H9 (cell line): ENCODE measurements at places on chromosomes 13 and 19.

DNA sequence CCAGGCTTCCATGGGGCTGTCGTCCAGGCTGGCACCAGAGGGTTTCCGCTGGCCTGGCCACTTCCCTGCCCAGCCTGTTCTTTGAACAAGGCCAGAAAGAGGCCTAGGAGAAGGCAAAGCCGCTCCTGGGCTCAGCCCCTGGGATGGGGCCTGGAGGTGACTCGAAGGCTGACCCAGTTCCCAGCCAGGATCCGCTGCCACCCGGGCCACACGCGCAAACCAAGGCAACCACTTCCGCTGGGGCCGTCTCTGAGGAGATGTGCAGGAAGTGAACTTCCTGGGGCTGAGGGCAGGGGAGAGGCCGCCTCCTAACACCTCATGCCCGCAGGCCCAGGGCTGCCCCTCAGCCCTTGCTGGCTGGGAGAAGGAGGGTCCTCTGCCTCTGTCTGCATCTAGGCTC is 15.2 kb downstream of the PLEKHF1 start:
- no peak for DNase-seq
- no peaks in the 10 kb centered on the region for H3K27me3 ChIP-seq
- H3K4me3 ChIP-seq: no peak overlapping the region

DNA sequence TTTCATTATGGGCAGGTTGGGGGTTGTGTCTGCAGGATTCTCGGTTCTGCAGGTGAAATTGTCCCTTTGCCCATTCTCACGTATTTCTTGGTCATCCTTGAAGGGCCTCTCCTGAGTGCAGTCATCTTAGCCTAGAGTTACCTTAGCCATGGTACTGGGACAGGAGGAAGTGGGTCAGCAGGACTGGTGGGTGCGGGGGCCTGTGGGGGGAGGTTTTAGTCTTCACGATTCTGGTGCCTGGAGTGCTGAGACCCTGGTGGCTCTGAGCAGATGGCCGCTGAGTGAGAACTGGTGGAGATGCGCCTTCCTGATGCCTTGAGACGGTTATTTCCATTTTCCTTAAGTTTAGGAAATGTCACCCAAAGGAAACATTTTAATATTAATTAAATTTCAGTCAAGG is 11.8 kb downstream of the COL4A2 start:
- no peak overlapping the region for H3K4me3 ChIP-seq
- peaks cover 3% of the 10 kb centered on the region; the same call in 1 of the 2 replicates for H3K4me1 ChIP-seq
- no peak for DNase-seq
- peaks cover 20% of the 10 kb centered on the region for H3K36me3 ChIP-seq

- DNase-seq: no peak
- H3K4me1 ChIP-seq: peaks cover 3% of the 10 kb centered on the region; the same call in 1 of the 2 replicates
These were observed 679 bp upstream of the ABHD8 start for GRCh38 chr19:17303940-17304267.

GRCh38 chr13:96454466-96454865 is 364.6 kb downstream of the HS6ST3 start:
- no peak overlapping the region for H3K27ac ChIP-seq
- H3K4me3 ChIP-seq: no peak overlapping the region

- H3K27ac ChIP-seq: no peak overlapping the region
- peaks cover 13% of the 10 kb centered on the region for H3K36me3 ChIP-seq
- H3K4me3 ChIP-seq: peak overlapping the region; percentile 94
- peak; percentile 59 for DNase-seq
These were observed 653 bp downstream of the MVB12A start for GRCh38 chr19:17420475-17420924.

- H3K27me3 ChIP-seq: no peaks in the 10 kb centered on the region
- H3K36me3 ChIP-seq: no peaks in the 10 kb centered on the region
- DNase-seq: no peak
- H3K4me1 ChIP-seq: no peaks in the 10 kb centered on the region
- no peak overlapping the region for H3K27ac ChIP-seq
These were observed 516.2 kb upstream of the ATXN8OS start for GRCh38 chr13:69591437-69591836.

DNA sequence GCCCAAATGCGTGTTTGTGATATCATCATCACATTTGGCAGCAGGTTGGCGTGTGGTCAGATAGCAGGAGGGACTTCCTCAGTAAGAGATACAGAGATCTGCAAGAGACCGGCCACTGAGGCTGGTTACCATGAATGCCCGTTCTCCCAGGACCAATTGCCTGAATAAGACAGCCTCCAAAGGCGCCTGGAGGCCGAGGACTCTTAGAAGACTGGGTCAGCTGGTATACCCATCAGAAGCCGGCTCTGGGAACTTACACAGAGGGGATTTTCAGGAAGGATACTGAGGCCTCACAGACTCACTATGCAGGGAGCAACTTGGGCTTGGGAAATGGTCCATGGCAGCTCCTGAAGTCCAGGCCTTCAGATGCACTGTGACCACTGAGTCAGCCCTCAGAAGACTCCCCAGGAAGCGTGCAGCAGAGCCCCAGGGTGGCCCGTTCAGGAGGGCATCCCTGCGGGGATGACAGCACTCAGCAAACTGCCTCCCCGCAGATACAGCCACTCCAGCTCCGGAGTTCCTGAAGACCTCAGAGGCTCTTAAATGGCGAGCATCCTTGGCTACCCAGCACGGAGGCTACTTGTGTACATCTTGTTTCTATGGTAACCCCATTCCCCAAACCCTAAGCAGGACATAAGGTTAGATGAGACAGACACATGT is 26.4 kb upstream of the VSTM2B start:
- peaks cover 5% of the 10 kb centered on the region; the same call in 1 of the 2 replicates for H3K4me1 ChIP-seq
- no peak overlapping the region for H3K27ac ChIP-seq
- DNase-seq: no peak
- H3K27me3 ChIP-seq: no peaks in the 10 kb centered on the region

DNA sequence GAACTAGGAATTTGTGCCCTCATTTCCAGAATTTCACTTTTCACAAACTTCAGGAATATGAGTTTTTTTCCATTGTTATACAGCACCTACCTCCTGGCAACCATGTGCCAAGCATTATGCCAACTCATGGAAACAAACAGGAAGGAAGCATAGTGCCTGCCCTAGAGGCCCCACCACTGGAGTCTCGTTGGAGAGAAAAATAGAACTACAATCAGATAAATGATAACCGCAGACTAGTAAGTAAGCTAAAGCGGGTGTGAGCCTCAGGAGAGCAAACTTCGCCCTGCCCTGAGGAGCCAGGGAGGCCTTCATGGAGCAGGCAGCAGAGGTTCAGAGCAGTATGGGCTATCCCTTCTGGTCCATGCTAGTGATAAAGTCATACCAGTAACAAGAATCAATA is 75.9 kb downstream of the FRY start:
- H3K4me1 ChIP-seq: no peaks in the 10 kb centered on the region
- H3K4me3 ChIP-seq: no peak overlapping the region
- H3K27me3 ChIP-seq: no peaks in the 10 kb centered on the region
- no peaks in the 10 kb centered on the region; the same call in 1 of the 3 replicates for H3K36me3 ChIP-seq
- H3K27ac ChIP-seq: no peak overlapping the region
- no peak for DNase-seq

DNA sequence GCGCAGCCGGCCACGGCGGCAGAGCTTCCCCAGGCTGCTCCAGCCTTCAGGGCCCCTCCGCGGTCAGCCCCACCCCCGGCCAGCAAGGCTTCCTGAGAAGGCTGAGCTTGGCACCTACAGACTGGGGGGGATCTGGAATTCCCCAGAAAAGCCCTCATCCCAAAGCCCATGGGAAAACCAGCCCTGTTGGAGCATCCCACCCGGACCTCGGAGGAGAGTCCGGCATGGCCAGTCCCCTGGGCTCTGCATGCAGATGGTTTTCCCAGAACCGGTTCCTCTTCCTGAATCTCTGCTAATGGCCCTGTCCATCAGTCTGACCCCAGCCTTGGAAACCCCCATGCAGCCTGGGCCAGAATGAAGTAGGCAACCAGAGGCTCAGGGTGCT is 10.3 kb downstream of the RASA3 start:
- no peaks in the 10 kb centered on the region for H3K27me3 ChIP-seq
- DNase-seq: no peak
- H3K4me3 ChIP-seq: no peak overlapping the region

DNA sequence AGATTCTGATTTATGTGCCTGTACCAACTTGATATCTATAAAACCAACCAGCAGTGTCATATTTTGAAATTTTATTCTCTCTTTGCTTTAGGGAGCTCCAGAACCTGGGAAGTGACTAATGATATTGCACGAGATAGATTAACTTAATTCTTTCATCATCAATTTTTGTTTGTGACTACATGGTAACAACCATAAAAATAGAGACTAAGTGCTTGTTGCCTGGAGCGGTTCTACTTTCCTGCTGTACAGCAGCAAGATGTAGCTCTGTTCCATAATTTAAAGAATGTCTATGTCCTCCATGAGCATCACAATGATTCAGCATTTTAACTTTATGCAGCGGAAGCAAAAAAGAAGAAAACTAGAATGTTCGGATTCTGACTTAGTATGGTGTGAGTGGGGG is 275.6 kb downstream of the KLF5 start:
- no peaks in the 10 kb centered on the region for H3K4me1 ChIP-seq
- no peak for DNase-seq
- no peak overlapping the region for H3K4me3 ChIP-seq
- no peaks in the 10 kb centered on the region for H3K36me3 ChIP-seq

DNA sequence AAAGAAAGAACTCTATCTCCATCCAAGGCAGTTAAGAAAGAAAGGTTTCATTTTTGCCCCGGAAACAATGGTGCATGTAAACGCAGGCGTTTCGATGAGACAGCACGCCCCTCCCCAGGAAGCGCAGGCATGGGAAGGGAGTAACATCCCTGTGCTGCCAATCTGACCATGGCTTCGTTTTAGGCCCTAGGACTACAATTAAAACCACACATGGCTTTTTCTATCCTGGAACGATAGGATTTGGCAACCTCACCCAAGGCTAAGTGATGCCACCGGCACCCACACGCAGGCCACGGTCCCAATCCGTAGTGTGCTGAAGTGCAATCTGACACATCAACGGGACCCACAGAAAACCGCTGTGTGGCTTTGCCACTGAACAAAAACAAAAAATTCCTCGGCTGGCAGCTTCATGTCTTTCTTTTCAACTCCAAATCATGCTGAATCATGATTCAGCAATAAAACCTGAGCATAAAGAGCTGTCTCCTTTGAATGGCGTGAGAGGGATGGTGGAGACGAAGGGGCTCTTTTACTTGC is 24.2 kb downstream of the RANBP3 start:
- H3K4me3 ChIP-seq: no peak overlapping the region
- H3K27ac ChIP-seq: no peak overlapping the region
- no peaks in the 10 kb centered on the region for H3K27me3 ChIP-seq
- peaks cover 13% of the 10 kb centered on the region for H3K36me3 ChIP-seq
- peaks cover 34% of the 10 kb centered on the region for H3K4me1 ChIP-seq
- DNase-seq: no peak

DNA sequence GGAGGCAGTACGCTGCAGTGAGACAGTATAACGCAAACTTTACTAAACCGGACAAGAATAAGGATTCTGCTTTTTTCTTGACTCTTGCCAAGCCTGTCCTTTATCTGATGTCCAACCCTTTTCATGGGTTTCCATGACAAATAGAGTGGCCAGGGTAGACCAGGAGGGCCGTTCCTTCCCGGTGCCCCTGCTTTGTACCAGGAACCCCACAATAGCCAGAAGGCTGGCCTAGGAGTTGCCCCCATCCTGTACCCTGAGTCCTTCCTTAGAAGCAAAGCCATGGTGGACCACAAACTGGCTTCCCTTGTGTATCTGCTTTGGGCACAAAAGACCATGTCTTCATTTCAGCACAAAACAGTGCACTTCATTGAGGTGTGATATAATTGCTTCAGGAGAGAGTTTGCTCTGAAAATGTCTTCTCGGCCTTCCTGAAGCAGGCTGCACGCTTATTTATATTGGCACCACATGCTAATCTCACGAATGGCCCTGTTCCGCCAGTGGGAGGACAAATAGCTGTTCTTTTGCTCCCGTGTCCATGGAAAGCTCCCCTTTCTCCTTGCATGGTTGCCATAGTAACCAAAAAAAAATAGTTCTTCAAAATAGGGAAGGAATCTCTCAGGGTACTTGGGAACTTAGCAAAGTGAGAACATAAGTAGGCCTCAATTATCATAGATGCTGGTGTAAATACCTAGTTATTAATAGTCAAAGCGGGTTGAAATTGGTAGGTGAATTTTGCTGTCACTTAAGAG is 222.1 kb downstream of the ZIC5 start:
- no peak overlapping the region for H3K27ac ChIP-seq
- H3K4me1 ChIP-seq: peaks cover 11% of the 10 kb centered on the region
- H3K4me3 ChIP-seq: no peak overlapping the region; the same call in 2 of the 3 replicates
- no peaks in the 10 kb centered on the region for H3K27me3 ChIP-seq
- H3K36me3 ChIP-seq: peaks cover 5% of the 10 kb centered on the region; the same call in 1 of the 2 replicates

GRCh38 chr13:51861723-51862300 is at the start of gene CCDC70:
CCDC70 (plus strand) TSS chr13:51861969; CDS start chr13:51865412, 3,443 bp downstream.
- H3K27ac ChIP-seq: no peak within 1 kb of the TSS
- H3K27me3 ChIP-seq: no peaks in the 10 kb centered on the region
- H3K4me3 ChIP-seq: no peak within 1 kb of the TSS
- H3K36me3 ChIP-seq: no peaks in the 10 kb centered on the region
- no peak for DNase-seq
- no peaks in the 10 kb centered on the region for H3K4me1 ChIP-seq

DNA sequence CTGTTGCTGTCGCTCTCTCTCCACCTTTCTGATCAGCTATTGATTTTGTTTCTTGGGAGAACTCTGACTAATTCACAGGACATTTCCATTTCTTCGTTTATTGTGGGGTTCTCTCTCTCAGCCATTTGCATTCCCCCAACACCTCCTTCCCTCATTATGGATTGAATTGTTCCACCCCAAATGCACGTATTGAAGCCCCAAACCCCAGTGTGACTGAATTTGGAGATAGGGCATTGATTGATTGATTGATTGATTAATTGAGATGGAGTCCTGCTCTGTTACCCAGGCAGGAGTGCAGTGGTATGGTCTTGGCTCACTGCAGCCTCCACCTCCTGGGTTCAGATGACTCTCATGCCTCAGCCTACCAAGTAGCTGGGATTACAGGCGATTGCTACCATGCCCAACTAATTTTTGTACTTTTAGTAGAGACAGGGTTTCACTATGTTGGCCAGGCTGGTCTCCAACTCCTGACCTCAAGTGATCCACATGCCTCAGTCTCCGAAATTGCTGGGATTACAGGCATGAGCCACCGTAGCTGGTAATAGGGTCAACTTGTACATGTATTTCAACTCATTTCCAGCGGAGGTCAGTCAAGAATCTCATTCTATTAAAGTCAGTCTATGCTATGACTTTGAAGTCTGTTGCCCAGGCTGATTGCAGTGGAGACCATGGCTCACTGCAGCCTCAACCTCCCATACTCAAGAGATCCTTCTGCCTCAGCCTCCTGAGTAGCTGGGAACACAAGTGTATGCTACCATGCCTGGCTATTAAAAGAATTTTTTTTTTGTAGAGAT is 13.6 kb downstream of the NFILZ start:
- no peak overlapping the region for H3K4me3 ChIP-seq
- no peak overlapping the region for H3K27ac ChIP-seq
- no peaks in the 10 kb centered on the region for H3K27me3 ChIP-seq
- no peaks in the 10 kb centered on the region for H3K4me1 ChIP-seq
- DNase-seq: no peak

- no peak overlapping the region for H3K27ac ChIP-seq
- DNase-seq: no peak
- H3K36me3 ChIP-seq: no peaks in the 10 kb centered on the region
- H3K4me1 ChIP-seq: no peaks in the 10 kb centered on the region
- H3K4me3 ChIP-seq: no peak overlapping the region
- H3K27me3 ChIP-seq: no peaks in the 10 kb centered on the region
These were observed 139.9 kb downstream of the ZAR1L start for GRCh38 chr13:32175307-32175706.
